Hepatic stellate cell (primary cell): ENCODE measurements at places on chromosomes 1 and 21.

DNA sequence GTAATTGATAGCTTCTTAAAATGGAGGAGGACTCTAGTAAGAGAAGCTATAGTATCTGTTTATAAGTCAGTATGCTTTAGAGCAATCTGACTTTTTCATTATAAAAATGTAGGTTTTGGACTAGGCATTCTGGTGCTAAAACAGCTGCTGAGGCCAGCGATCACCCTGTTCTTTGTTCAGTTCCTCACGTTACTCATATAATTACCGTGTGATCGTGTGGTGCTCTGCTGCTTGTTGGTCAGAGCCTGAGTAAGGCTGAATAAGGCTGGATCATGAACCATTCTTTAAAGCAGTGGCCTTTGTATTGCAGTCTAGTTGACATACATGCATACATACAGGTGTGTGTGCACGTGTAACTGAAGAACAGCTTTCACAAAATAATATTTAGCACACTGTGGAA, 25.2 kb downstream of the CDC42 start:
- DNase-seq, result no peak

- DNase-seq, result no peak
These were observed 117.0 kb downstream of the TGFB2 start for GRCh38 chr1:218462116-218462515.

GRCh38 chr1:65165269-65165993, 17.4 kb downstream of the AK4 start:
- DNase-seq, result no peak

DNA sequence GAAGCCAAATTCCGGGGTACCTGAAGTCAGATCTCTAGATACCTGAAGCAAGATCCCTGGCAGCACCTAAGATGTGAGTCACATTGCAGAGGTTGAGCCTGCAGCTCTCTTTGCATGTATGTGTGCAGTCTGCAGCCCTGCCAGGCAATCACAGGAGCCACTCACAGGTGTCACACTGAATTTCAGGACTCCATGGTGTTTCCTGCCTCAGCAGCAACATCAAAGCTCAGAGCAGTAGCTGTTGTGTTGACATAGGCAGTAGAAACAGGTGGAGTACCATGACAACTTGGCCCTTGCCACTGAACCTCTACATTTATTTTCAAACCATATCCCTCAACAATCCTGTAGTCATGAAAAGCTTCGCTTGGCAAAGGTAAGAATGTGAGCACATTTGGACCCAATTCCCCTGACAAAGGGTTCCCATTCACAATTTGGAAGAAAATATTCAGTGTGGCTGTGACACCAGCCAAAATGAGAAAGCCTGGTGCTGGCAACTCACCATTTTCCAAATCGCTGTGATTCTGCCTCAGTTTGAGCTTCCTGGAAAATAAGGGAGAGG, 419.8 kb upstream of the NFIA start:
- DNase-seq, result no peak

DNA sequence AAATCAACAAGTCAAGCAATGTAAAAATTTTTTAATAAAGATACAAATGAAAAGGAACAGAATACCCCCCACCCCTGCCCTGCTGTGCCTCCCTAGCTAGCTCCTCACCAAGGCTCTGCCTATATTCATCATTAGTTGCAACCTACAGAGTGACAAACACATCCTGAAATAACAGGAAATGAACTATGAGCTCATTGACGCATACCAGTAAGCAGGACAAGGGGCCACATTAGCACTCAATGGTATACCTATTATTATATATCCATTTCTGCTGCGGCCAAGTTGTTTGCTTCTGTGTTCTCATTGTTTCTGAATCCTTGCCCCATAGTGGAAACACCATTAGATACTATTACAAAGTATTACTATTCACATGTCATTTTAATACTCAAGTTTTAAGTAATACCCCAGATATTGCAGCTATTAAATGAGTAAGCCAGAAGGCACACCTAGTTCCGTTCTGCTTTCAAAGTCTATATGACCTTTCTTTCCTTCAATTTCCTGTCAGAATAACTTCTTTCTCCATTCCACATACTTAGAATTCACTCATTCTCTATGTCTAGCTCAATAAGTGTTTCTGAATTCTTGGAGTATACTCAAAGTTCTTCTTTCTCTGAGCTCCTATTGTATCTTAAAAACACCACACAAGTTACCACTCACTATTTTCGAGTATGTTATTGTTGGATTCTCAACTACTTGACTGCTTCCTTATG, 1214.9 kb downstream of the PLA2G4A start:
- DNase-seq, result no peak

DNA sequence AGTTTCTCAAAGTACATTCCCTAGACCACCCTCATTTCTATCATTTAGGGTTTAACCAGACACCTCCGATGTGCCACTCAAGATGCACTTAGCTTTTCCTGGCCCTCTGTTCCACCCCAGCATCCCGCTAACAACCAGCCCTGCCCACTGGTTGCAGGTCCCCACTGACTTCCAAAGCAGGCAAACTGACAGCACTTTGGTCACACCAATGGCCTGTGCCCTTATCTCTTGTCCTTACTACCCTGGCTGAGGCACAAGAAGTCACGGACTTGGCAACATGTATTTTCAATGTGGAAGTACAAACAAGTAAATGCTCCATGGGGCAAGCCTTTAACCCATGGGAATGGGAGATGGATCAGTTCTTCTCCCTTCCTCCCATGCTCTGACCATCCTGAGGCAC, 357.1 kb downstream of the OMA1 start:
- no peak for DNase-seq

DNA sequence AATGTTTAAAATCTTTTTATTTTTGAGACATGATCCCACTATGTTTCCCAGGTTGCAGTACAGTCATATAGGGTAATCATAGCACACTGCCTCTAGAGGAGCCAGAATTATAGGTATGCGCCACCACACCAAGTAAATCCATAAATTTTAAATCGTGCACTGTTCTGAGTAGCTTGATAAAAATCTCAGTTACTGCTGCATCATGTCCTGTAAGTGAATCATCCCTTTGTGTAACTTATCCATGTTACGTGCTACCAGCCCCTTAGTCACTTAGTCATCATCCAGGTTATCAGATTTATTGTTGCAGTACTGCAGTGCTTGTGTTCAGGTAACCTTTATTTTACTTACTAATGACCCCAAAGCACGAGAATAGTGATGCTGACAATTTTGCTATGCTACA, 1770.9 kb downstream of the BRINP3 start:
- no peak for DNase-seq

DNA sequence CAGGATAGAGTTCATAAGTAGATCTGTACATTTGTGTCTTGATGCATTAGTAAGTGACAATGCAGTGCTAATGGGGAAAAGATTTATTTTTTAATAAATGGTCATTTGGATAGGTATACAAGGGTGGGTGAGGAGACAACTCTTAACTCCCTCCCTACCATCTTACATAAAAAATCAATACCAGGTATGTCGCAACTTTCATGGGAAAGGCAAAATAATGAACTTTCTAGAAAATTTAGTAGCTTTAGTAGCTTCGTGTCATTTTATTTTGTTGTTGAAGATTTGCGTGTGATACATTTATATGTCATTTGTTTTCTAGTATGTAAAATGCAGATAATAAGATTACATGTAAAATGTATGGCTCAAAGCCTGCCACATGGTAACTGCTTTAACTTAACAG, 310.8 kb downstream of the RYR2 start:
- no peak for DNase-seq

- no peak for DNase-seq
These were observed 7.8 kb downstream of the AGT start for GRCh38 chr1:230706020-230706699.

- no peak for DNase-seq
These were observed 137.8 kb downstream of the KIF26B start for GRCh38 chr1:245292553-245292952.

- no peak for DNase-seq
These were observed 43.5 kb downstream of the CCDC30 start for GRCh38 chr1:42506576-42506975.
